ENCODE measurements at places on chromosomes 2 and 18. TPM values are rescaled to one million over a fixed set of nuclear protein-coding genes. Genes with fewer than 3 reads are reported as not detected.

Gene RFTN2
- total RNA-seq, result 2.3 TPM

Gene NPHP1
- total RNA-seq, result 5.2 TPM

Gene LYG2
- total RNA-seq, result not detected

Gene CHN1
- total RNA-seq, result 20.1 TPM

Gene GCG
- total RNA-seq, result 1.6 TPM

Gene TTC32
- total RNA-seq, result 20.6 TPM

Gene CFC1
- total RNA-seq, result 10.5 TPM

Gene AQP12A
- total RNA-seq, result not detected

DNA sequence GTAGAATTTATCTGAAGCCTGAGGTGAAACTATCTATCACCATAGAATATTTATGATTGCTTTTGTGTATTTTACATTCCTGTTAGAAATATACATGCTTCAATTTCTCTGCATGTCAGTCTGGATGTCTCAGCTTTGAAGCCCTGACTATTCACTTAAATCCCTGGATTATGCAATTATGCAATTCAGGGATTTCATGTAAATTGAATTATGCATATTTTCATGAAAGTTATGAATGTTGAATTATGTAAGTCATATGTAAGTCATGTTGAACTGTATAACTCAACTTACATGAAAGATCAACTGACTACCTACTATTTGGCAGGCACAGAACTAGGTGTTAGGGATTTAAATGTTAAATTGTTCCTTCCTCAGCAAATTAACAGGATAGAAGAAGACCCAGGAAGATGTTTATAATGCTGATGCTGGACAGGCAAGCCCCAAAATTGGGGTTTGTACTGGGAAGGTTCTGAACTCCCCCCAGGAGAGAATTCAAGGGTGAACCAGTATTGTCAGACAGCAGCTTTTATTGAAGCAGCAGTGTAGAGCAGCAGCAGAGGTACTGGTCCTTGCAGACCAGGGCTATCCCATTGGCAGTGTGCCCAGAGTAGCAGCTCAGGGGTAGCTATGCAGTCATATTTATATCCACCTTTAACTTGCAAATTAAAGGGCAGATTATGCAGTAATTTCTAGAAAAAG is 236.5 kb downstream of the ZNF804A start:
- H3K4me1 ChIP-seq, result no peaks in the 10 kb centered on the region
- no peak overlapping the region for H3K4me3 ChIP-seq
- no peak overlapping the region for H3K27ac ChIP-seq

- no peak overlapping the region for H3K27ac ChIP-seq
- H3K4me3 ChIP-seq, result no peak overlapping the region
- H3K36me3 ChIP-seq, result no peaks in the 10 kb centered on the region
- no peaks in the 10 kb centered on the region for H3K27me3 ChIP-seq
- no peaks in the 10 kb centered on the region for H3K4me1 ChIP-seq
Observed at GRCh38 chr18:37712776-37713175, 147.2 kb upstream of the CELF4 start.

GRCh38 chr2:146477383-146477782 is 1367.4 kb upstream of the ACVR2A start:
- no peaks in the 10 kb centered on the region for H3K36me3 ChIP-seq
- no peaks in the 10 kb centered on the region for H3K4me1 ChIP-seq
- H3K4me3 ChIP-seq, result no peak overlapping the region
- no peak for DNase-seq
- no peaks in the 10 kb centered on the region for H3K27me3 ChIP-seq

DNA sequence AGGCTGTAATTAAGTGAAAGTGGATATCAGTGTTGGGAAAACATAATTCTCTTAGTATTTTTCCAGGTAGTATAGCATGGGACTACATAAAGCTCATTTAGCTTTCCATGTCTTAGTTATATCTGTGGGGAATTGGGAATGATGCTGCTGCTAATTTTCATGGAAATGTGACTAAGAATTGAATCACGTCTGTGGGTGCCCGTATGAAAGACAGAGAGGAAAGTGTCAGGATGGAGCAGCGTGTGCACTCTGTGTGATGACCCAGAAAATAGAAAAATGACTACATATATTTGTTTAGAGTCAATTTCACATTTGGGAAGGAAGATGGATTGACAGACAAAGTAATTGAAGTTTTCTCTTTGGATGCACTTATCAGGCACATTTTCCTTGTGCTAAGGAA is 212.1 kb downstream of the PTPRM start:
- no peaks in the 10 kb centered on the region for H3K4me1 ChIP-seq
- no peaks in the 10 kb centered on the region for H3K36me3 ChIP-seq
- no peaks in the 10 kb centered on the region for H3K27me3 ChIP-seq
- H3K27ac ChIP-seq, result no peak overlapping the region
- no peak for DNase-seq
- no peak overlapping the region for H3K4me3 ChIP-seq

DNA sequence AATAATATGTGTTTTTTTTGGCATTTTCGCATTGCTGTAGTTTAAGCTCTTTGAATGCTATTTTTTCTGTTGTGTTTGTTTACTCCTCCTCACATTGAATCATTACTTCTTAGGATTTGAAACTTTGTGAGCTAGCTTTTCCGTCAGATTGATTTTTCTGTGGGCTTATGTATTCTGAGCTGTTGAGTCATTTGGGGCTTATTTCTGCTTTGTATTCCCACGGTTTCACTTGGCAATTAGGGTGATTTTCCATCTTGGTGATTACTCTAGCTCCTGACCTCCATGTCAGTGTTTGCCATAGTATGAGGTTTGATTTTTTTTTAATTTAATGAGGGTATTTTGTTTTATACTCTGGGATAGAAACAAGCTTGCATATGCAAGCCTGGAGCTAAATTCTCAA is 200.0 kb downstream of the CCDC102B start:
- no peak overlapping the region for H3K4me3 ChIP-seq
- H3K27ac ChIP-seq, result no peak overlapping the region
- H3K4me1 ChIP-seq, result no peaks in the 10 kb centered on the region
- DNase-seq, result no peak
- no peaks in the 10 kb centered on the region for H3K27me3 ChIP-seq

DNA sequence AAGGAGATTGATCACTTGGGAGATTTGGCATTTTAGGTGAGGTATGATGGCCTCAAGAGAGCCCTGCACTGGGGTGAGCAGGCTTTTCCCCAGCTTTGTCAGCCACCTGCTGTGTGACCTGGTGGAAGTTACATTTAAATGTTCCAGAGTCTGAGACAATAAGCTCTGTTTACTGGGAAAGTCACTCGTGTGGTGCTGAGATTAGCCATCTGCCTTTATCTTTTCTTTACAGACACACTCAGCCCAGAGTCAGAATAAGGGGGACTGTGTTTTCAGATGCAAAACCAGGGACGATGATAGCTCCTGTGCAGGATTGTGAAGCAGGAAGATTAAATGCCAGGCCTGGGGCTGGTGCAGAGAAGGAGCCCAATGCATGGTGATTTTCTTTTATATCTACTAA is 47.9 kb downstream of the SH3RF3 start:
- no peaks in the 10 kb centered on the region for H3K36me3 ChIP-seq
- H3K27me3 ChIP-seq, result no peaks in the 10 kb centered on the region
- no peak overlapping the region for H3K4me3 ChIP-seq
- DNase-seq, result no peak
- H3K4me1 ChIP-seq, result no peaks in the 10 kb centered on the region

DNA sequence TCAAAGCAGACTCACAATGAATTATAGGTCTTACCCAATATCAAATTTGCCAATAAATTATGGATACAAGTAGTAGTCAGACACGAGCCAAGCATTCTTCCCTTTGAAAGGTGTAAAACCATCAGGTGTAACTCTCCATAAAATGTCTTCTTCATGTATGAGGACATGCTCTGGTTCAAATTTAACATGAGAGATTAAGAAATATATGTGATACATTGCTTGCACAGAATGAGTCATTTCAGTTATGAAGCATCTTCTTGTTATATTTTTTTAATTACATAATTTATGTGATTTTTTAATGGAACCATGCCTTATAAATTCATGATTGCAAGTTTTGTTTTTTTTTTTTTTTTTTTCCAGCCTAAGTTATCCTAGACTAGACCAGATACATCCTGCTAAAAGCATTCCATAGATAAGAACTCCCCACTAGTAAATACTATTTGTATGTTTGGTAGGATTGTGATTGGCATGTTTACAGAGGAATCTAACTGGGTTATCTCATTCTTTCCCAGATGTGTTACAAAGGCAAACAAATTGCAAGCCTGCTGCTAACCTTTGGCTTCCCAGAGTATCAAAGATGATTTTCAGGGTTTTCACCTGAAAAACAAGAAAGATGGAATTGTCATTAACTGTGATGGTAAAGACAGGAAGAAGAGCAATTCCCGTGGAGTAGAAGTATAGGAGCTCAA is 621.9 kb downstream of the XIRP2 start:
- no peaks in the 10 kb centered on the region for H3K27me3 ChIP-seq
- no peaks in the 10 kb centered on the region for H3K4me1 ChIP-seq
- H3K27ac ChIP-seq, result no peak overlapping the region
- H3K36me3 ChIP-seq, result no peaks in the 10 kb centered on the region

DNA sequence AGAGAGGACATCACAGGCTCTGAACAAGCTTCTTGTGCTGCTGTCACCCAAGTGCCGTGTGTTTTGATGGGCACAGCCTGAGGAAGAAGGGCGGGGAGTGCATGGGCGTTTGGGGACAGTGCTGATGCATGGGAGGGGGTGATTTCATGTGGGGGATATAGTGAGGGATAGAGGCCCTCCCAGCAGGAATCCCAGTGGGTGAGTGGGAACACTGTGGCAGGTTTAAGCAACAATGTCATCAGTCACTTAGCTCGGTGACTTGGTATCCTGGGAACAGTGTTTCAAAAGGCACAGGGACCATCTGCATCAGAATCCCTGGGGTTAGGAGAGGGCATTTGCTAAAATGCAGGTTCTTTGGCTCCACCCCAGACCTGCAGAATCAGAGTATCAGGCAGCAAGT is 609 bp downstream of the SIGLEC15 start:
- no peak for DNase-seq
- peaks cover 6% of the 10 kb centered on the region for H3K4me1 ChIP-seq
- no peak overlapping the region for H3K4me3 ChIP-seq
- no peaks in the 10 kb centered on the region for H3K27me3 ChIP-seq
- H3K36me3 ChIP-seq, result no peaks in the 10 kb centered on the region
- no peak overlapping the region for H3K27ac ChIP-seq

- no peak overlapping the region for H3K4me3 ChIP-seq
- H3K27ac ChIP-seq, result no peak overlapping the region
- H3K4me1 ChIP-seq, result no peaks in the 10 kb centered on the region
Observed at GRCh38 chr2:17600556-17601204, 60.2 kb downstream of the VSNL1 start.

DNA sequence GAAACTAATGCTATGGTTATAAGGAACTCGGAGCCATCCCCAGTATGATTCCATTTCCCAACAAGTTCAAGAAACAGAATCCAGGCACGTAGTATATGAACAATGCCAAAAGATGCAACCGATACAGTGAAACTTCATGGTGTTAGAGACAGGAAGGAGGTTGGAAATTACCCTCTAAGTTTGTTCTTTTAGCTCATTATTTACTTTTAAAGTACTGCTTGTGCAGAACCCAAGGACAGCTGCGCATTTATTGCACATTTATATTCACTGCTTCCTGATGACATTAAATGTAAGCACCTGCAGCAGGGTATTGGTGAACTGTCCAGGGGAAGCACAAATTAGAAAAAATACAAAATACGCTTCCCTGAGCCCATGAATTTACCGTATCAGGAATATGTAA is 63.0 kb upstream of the CYP1B1 start:
- H3K27ac ChIP-seq, result peak overlapping the region; percentile 92
- no peak overlapping the region for H3K4me3 ChIP-seq
- H3K4me1 ChIP-seq, result peaks cover 13% of the 10 kb centered on the region
- no peaks in the 10 kb centered on the region for H3K27me3 ChIP-seq
- H3K36me3 ChIP-seq, result no peaks in the 10 kb centered on the region

DNA sequence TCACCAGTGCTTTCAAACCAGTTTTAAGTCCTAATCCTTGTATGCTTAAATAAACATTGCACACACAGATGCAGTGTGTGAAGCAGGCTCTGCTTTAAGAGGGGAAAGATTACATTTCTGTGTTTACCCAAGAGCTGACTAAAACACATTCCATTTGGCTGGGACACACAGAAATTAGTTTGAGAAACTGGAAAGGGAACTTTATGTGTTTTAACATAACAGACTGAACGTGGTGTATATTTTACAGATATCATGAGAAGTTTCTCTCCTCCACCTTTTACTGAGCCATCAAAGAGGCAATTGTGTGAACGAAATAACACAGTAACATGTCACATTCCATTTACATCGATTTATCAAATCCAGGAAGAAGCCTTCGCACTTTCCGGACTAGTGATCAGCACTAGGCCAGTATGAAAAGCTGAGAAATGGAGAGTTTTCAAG is 121.8 kb downstream of the MAIP1 start:
- H3K4me3 ChIP-seq, result no peak overlapping the region
- H3K4me1 ChIP-seq, result no peaks in the 10 kb centered on the region
- H3K36me3 ChIP-seq, result no peaks in the 10 kb centered on the region
- no peaks in the 10 kb centered on the region for H3K27me3 ChIP-seq

DNA sequence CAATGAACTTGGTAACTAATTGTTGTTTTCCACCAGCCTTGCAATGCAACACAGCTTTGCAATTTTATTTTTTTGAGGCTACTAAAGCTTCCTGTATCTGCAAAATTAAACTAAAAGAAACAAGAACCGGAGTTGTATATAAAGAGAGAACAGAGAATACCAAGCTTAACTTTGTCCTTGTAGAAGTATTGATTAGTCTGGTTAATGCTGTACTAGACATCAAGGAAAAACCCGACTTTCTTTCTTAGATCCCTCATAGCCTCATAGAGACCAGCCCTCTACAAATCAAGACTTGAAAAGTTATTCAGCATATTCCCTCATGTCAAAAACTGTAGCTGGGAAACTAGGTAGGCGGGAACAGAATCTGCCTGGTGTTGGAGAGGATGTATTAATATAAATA is 1.7 kb upstream of the ASAP2 start:
- no peak overlapping the region for H3K4me3 ChIP-seq
- H3K27me3 ChIP-seq, result no peaks in the 10 kb centered on the region
- no peaks in the 10 kb centered on the region for H3K36me3 ChIP-seq
- H3K27ac ChIP-seq, result no peak overlapping the region
- DNase-seq, result no peak

- no peak overlapping the region for H3K4me3 ChIP-seq
- H3K4me1 ChIP-seq, result peaks cover 41% of the 10 kb centered on the region
- no peaks in the 10 kb centered on the region for H3K27me3 ChIP-seq
- no peak for DNase-seq
- H3K36me3 ChIP-seq, result no peaks in the 10 kb centered on the region
Observed at GRCh38 chr2:237695201-237695780, 67.9 kb downstream of the LRRFIP1 start.

GRCh38 chr2:86087936-86088850 is 17.5 kb downstream of the POLR1A start:
- no peaks in the 10 kb centered on the region for H3K27me3 ChIP-seq
- DNase-seq, result no peak
- H3K4me3 ChIP-seq, result no peak overlapping the region
- H3K4me1 ChIP-seq, result no peaks in the 10 kb centered on the region
- peaks cover 5% of the 10 kb centered on the region for H3K36me3 ChIP-seq
- H3K27ac ChIP-seq, result no peak overlapping the region

DNA sequence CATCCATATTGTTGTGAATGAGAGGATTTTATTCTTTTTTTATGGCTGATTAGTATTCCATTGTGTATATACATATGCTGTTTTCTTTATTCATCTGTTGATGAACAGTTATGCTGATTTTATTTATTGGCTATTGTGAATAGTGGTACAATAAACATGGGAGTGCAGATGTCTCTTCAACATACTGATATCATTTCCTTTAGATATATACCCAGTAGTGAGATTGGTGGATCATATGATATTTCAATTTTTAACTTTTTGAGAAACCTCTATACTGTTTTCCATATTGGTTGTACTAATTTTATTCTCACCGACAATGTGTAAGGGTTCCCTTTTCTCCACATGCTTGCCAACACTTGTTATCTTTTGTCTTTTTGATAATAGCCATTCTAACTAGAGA is 144.5 kb downstream of the ADCYAP1 start:
- no peak overlapping the region for H3K4me3 ChIP-seq
- H3K27ac ChIP-seq, result no peak overlapping the region
- no peaks in the 10 kb centered on the region for H3K4me1 ChIP-seq

All from prostate gland (tissue), 2 donors.